ENCODE measurements at places on chromosomes 4 and X. TPM values are rescaled to one million over a fixed set of nuclear protein-coding genes. Genes with fewer than 3 reads are reported as not detected.
A peak's percentile ranks its signal among the peaks of the same experiment; 100 is the strongest.

DNA sequence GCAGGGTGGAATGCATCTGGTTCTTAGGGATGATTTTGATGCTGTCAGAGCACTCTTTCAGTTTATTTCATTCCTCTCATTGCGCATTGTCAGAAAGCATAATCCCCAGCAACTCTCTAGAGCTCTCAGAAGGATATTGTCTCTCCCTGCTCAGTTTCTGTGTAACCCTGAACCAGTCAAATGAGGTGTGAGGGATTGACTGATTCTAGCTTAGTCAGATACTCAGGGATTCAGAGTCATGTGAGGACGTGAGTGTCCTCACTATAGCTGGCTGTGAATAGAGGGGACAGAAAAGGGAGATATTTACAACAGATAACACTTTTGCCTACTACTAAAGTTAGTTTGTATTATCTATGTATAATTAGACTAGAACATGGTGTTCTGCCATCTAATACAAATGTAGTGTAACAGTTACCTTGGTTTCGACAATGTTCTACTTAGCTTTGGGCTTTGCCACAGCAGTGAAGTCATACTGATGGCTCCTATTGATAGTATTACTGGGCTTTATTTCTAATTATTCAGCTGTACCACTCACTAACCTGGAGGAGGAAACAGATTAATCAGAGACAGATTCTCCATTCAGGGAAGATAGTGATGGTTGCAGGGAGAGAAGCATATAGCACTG is 19.5 kb downstream of the AP1AR start:
- DNase-seq = no peak

DNA sequence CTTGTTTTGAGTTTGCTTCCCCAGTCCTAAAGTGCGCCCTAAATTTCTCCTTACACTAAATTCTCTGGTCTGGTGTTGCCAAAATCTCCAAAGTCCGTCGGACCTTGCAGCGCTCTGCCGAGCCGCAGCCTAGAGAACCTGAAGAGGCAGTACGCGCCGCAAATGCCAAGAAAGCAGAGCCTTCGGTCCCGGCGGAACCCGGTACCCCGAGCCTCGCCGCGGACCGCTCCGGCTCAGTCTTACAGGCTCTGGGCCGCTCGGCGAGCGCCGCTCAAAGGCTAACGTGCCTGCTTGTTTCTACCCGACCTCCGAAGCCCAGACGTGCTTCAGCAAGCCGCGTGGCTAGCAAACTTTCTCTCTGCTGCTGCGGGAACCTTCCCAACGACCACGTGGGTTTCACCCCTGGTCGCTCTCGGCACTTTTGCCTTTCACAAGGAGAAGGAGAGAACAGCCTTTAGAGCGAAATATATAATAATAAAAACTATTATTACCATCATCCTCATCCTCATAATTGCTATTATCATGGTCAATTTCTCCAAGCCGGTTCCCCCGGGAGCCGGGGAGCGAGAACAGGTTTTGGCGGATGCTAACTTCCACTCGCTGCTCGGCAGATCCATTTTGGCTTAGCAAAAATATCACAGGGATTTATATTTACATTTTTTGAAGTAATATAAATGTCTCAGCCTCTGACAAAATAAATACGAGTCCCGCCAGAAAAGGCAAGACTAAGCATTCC is 2.2 kb upstream of the HTR2C start:
- peak; percentile 58 for DNase-seq

DNA sequence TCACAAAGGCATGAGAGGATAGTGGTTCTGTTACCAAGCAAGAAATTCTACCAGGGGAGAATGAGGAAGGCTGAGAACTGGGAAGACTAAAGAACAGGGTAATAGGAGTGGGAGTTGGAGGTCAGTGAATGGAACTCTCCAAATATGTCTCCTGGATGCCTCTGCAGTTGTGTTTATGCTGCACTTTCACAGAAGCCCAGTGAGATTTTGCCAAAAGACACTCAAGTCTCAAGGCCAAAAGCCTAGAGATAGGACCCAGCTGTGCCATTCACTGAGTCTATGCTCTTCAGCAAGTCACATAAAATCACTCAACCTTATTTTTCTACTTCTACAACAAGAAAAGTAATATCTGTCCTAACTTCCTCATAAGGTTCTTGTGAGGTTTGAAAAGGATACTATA is 285.4 kb downstream of the UNC5C start:
- no peak for DNase-seq

The PCSK1N gene
- total RNA-seq = not detected

GRCh38 chr4:153501578-153501977 is 35.4 kb downstream of the TMEM131L start:
- DNase-seq = no peak

DNA sequence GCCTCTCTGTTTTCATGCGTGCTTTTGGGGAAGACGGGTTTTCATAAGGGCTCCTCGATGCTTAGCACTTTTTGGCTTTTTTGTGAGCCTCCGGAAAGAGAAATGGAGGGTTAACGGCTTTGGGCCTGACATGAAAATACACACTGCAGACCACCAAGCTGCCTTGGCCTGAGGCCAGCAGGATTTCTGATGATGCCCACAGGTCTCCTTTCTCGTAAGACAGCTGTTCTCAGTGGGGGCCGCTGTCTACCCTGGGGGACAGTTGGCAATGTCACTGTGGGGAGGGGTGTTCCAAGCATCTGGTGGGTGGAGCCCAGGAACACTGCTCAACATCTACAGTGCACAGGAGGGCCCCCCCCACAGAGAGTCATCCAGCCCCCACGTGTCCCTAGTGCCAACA is 29.4 kb upstream of the CLDN34 start:
- DNase-seq = no peak

The SHROOM2 gene
- total RNA-seq = 2.1 TPM

The SPACA5 gene
- not detected for total RNA-seq

The SUPT20HL1 gene
- not detected for total RNA-seq

- DNase-seq = no peak
Measured at GRCh38 chr4:99803566-99804101, 13.0 kb upstream of the DAPP1 start.

The CTSO gene
- total RNA-seq = 20.0 TPM

- DNase-seq = no peak
Measured at GRCh38 chrX:12999422-12999821, 24.5 kb downstream of the TMSB4X start.

GRCh38 chr4:5051278-5052203 is at the start of gene STK32B:
STK32B (plus strand) TSS chr4:5051480.
- DNase-seq = peak; percentile 81

The CBLL2 gene
- not detected for total RNA-seq

The FSTL5 gene
- total RNA-seq = not detected

The PRDM8 gene
- 3.6 TPM for total RNA-seq

- DNase-seq = peak; percentile 48
Measured at GRCh38 chr4:144449611-144450010, 196.3 kb upstream of the HHIP start.

The EVC2 gene
- 12.2 TPM for total RNA-seq

GRCh38 chrX:2913118-2913517 is 16.0 kb downstream of the ARSD start:
- DNase-seq = no peak

The VCX3A gene
- total RNA-seq = not detected

The INTS12 gene
- total RNA-seq = 19.2 TPM

The HS3ST1 gene
- total RNA-seq = 4.2 TPM

The HTR2C gene
- total RNA-seq = not detected

The SGMS2 gene
- total RNA-seq = 39.1 TPM

DNA sequence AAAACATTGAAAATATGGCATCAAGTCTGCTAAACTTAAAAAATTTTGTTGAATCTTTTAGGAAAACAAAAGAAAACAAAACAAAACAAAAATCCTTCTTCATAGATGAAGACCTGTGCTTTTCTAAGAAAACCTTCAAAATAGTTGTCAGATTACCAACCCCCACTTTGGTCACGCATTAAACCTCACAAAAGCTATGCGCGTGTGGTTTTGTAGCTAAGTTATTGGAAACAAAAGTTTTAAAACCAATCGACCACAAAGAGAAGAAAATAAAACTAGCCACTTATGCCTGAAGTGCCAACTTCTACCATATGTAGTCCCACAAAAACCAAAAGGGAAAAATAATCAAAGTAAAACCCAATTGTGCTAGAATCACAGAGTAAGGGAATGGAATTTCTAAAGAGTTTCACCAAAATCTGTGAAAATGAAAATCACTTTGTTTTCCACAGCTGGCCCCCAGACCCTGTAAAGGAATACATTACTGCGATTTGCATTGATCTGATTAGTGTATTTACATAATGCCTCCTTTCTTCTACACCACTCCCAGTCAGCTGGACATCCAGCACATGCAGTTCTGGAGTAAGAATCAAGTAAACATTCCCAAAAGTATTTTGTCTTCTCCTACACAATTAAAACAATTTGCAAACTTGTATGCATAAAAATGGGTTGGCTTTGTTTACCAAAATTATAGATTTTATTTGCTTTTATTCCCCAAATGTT is 330.1 kb upstream of the DKK2 start:
- DNase-seq = no peak

The CLDN34 gene
- total RNA-seq = not detected

DNA sequence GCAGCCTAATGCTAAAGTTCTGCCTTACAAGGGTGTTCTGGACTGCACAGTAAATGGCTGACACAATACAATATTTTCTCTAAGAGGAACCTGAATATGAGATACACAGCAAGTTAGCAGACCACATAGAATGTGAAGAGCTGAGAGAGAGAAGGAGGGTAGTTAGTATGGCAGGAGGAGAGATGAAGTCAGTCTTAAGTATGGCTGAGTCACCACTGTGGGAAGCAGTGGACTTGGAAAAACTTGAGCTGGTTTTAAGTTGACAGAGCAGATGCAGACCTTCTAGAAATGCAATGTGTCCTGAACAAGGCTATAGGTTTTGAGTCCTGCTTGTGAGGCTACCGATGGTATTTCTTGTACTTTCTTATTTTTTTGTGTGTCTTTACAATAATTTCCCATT is 172.5 kb downstream of the SH2D1A start:
- no peak for DNase-seq

DNA sequence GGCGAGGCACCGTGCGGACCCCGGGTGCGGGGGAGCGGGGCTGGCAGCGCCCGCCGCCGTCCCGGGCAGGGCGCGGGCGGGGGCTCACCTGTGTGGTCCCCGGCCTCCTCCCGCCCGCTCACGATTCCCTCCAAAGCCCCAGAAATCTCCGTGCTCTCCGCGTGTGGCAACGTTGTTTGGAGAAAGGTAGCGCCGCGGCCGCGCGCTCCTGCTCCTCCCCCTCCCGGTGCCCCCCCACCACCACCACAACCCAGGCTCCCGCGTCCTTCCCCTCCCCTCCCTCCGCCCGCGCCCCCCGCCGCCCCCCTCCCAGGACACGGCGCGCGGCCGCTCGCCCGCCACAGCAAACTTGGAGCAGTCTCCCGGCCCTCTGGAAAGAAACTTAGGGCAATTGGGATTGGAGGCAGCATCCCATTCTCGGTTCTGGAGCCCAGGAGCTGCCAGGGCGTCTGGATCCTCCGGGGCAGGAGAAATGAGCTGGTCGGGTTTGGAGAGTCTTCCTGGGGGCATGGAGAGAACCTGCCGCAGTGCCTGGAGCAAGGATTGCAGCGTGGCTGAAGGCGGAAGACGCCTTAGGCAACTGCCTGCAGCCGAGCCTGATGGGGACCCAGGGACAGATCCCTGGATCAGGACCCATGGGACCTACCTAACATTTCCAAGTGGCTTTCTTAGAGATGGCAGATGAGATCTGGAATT is 855 bp downstream of the KLF3 start:
- peak; percentile 77 for DNase-seq

- DNase-seq = peak; percentile 1
Measured at GRCh38 chr4:183411291-183411861, 33.1 kb upstream of the CDKN2AIP start.

GRCh38 chr4:12286351-12286750 is 857.7 kb upstream of the HS3ST1 start:
- no peak for DNase-seq

DNA sequence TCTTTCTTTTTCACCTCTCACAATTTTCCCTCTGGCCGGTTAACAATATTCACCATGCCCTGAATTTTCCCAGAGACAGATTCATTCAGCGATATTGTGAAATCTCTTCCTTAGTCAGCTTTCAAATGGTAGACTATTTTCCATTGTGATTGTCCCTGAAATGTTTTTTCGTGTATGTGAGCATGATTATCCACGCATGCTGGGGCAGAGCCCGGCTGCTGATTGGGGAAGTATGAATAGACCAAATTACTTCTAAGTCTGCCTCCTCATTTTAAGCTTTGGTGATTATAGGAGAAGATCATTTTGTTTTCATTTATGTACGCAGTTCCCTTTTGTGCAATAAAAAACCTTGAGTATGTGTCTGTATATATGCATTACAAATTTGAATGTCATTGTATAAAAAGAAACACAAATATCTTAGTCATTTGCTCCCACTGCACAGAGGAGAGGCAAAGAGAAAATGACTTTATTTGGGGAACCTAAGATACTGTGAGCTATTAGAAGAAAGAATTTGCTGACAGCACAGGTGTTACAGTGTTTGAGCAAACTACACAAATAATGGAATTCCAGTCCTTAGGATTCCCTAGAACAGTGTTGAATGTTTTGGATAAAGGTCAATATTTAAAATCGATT is 11.3 kb downstream of the DTHD1 start:
- DNase-seq = no peak

DNA sequence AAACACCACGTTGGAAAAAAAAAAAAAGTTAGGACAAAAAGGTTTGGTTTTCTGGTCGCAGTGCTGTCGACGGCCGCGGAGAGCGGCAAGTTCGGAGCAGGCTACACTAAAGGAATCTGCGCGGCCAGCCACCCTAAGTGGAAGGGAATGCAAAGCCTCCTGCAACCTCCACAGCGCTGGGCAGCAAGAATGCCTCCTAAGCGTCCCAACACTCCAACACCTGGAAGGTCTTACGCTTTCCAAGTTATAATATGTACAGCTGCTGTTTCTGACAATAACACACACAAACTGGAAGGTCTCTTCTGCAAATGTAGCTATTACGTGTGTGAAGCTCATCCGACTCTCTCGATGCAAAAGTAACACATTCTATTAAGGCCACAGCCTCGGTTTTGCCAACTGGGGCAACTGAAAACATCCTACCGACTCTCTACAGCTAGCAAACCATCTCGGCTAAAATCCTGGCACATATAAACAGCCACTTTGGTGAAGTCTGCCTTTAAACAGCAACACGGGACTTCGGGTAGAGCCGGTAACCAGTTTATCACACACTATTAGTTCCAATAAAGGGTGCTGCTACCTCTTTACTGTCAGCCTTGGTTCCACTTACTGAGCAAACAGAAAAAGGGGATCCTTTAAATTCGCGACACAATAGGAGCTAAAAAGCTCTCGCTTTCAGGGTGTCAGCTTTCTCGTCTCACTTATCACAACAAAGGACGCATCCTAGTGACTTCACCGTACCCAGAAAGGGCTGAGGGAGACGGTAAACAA is 895 bp downstream of the SMIM14 start:
- peak; percentile 82 for DNase-seq

DNA sequence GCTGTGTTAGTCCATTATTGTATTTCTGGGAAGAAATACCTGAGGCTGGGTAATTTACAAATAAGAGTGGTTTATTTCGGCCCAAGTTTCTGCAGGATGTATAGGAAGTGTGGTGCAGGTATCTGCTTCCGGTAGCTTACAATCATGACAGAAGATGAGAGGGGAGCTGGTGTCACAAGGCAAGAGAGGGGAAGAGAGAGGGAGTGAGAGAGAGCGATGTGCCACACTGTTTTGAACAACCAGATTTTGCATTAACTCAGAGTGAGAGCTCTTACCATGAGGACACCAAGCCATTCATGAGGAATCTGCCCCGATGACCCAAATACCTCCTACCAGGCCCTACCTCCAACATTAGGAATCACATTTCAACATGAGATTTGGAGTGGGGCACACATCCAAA is 627.6 kb upstream of the FRG1 start:
- DNase-seq = no peak

- DNase-seq = no peak
Measured at GRCh38 chr4:110058677-110059076, 139.7 kb downstream of the ELOVL6 start.

GRCh38 chr4:124337874-124338273 is 374.7 kb downstream of the ANKRD50 start:
- no peak for DNase-seq
